GM12864 (cell line): ENCODE measurements at places on chromosomes 3 and 15.

DNA sequence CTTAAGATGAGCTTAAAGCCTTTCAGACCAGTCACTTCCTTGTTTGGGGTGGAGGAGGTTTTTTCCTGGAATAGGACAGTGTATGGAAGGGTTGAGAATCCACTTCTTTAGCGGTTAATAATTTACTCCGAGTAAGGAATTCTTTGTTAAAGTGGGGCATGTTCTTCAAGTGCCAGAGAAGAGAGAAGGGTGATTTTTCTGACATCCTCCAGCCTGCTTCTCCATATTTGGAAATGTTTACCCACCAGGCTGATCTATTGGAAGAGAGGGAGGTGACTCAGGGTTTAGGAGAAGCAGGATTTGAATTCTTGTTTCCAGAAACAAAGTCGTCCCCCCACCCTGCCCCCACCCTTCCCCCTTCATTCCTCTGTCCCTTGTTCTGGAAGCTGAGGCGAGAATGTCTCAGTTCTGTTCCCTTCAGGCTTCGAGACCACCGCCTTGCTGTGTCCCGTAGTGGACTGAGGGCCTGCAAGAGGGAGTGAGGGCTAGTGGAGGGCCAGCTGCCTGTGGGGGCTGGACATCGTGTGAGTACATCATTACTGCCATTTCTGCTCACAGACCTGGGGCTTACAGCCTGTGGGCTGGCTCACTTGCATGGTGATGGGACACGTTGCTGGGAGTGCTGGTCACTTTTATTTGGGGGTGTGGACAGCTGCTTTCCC is 58.5 kb downstream of the LPP start:
- no peak for DNase-seq

GRCh38 chr3:134486577-134487041 is 752 bp downstream of the CEP63 start:
- no peak for DNase-seq

DNA sequence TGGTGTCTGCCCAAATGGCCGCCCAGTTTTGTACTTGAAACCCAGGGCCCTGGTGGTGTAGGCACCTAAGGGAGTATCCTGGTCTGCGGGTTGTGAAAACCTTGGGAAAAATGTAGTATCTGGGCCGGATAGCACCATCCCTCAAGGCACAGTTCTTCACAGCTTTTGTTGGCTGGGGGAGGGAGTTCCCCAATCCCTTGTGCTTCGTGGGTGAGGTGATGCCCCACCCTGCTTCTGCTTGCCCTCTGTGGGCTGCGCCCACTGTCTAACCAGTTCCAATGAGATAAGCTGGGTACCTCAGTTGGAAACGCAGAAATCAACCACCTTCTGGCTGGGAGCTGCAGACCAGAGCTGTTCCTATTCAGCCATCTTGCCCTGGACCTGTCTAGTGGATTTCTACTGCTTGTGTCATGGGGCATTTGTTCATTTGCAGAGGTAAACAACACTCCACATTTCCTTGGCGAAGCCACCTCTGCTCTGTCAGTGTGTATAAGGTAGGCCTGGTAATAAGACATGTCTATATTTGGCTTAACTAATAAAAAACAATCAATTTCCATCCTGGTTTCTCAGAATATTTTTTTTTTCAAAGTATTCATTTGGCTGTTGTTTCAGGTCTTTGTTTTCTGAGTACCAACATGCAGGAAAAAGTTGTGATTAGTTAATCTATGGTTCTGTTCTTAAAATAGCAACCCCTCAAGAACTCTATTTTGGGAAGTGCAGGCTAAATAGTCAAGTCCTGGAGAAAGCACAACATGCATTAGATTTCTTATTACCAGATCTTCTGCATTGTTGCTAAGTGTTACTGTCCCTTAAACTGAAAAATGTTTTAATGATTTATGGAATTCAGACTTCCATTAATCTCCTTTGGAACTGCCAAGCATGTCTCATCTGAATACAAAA is 304.3 kb downstream of the ZIC1 start:
- no peak for DNase-seq

- DNase-seq: no peak
These were observed 245.2 kb upstream of the LYSMD4 start for GRCh38 chr15:99978426-99978825.

DNA sequence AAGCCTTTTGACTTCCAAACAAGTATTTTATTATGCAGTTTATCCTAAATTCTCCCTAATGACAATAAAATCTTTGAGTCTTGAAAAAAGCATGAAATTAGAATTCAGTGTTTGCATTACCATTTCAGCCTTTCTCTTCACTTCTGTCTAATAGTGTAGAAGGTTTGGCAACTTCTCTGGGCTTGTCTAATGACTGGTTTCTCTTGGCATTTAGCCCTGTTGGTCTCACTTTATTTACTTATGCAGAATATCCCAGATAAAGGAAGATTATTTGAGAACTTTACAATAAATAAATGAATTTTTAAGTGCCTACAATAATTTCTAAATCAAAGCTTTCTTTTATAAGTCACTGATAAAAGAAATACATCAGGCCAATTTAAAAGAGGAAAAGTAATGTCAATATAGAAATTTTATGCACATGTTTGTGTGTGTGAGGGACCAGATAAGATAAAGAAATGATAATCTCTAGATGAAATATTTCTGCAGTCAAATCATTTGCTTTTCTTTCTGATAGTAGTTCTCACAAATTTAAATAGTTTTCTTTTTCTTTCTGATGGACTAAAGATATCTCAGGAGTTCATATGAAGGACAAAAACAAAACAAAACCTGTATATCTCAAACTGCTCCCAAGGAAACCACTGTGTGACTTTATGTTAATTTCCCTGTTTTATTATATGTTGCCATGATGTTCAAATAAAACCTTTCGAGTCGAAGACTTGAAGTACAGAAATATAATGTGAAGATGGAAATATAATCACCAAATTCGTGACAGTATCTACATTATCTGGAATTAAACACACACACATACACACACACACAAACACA is 533.1 kb upstream of the CBLB start:
- no peak for DNase-seq

DNA sequence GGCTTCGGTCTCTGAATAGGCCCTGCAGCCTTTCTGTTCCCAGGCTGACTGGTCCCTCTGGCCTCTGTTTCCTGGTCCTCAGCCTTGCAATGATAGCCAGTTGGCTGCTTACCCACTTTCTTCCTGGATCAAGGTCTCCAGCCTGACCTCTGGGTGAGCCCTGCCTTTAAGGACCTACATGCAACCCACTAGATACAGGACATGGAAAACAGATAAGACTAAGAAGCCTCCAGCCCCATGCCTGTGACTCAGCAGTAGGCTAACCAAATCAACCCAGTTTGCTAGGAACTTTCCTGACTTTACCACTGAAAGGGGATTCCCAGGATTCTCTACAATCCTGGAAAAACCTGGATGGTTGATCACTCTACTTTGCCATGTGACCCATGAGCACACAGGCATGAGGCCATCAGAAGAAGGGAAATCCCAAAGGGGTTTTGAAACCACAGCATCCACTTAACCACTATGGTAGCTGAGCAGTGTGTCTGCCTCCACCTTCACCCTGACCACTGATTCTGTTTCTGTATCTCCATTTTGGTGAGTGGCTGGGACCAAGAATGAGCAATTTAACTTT is 188.1 kb downstream of the CHST2 start:
- no peak for DNase-seq
